ENCODE measurements at places on chromosomes 3 and 15.

GRCh38 chr3:42139621-42140453, 48.7 kb downstream of the TRAK1 start:
- DNase-seq: no peak

- no peak for DNase-seq
Measured at GRCh38 chr15:57403566-57404325, 27.4 kb downstream of the CGNL1 start.

DNA sequence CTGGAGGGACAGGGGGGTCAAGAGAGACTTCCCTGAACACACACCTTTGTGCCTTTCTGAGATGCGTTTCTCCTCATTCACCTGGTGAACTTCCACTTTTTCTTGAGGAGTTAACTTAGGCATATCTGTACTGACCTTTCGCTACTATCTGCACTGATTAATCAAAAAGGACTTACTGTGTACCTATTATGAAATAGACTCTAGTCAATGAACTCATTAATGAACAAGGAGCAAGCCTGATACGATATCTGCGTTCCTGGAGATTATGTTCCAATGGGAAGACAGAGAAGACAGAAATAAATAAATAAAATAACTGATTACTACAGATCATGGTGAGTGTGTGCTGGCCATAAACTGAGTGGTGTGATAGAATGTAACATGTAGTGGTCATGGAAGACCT, 157.2 kb upstream of the TBL1XR1 start:
- DNase-seq: no peak

DNA sequence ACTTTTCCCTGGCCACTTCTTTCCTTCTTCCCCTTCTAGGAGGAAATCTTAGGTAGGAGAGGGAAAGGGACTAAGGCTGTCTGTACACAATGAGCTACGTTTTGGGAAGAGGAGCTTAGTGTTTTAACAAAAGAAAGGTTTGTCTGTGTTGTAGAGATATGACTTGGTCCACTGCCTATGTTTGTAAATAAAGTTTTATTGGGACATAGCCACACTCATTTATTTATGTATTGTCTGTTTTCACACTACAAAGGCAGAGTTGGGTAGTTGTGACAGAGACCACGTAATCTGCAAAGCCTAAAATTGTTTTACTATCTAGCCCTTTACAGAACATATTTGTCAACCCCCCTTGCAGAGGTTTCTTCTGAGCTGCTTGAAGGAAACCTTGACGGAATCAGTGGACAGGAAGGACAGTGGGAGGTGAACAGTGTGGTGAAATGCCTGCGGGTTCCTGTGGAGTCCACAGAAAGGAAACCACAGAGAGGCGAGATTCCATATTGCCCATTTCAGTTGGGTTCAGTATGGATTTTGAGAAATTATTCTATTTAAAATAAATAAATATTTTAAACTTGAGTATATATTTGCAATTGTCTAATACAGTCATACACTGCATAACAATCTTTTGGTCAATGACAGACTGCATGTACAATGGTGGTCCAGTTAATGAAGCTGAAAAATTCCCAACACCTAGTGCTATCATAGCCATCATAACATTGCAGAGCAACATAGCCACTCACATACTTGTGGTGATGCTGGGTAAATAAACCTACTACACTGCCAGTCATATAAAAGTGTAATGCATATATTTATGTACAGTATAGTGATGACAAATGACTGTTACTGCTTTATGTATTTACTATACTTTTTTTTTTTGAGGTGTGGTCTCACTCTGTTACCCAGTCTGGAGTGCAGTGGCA, 157.9 kb upstream of the NUDT16 start:
- DNase-seq: no peak

DNA sequence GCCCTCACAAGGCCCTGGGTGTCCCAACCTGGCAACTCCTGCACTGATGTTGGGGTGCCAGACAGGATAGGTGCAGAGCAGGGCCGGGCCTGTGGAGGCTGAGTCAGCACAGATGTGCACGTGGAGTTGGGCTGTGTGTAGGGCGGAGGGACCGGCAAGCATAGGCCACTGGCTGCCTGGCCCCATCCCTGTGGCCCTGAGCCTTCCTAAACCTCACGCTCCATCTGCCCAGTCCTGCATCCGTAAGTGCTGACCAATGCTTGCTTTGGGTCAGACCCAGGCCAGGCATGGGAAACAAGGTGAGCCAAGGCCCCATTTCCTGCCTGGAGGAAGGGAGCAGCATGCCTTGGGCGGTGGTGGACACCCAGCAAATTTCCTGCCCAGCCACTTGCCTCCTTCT, 5.8 kb upstream of the IQSEC1 start:
- DNase-seq: no peak

- DNase-seq: no peak
Measured at GRCh38 chr3:27584874-27585273, 100.7 kb upstream of the SLC4A7 start.

DNA sequence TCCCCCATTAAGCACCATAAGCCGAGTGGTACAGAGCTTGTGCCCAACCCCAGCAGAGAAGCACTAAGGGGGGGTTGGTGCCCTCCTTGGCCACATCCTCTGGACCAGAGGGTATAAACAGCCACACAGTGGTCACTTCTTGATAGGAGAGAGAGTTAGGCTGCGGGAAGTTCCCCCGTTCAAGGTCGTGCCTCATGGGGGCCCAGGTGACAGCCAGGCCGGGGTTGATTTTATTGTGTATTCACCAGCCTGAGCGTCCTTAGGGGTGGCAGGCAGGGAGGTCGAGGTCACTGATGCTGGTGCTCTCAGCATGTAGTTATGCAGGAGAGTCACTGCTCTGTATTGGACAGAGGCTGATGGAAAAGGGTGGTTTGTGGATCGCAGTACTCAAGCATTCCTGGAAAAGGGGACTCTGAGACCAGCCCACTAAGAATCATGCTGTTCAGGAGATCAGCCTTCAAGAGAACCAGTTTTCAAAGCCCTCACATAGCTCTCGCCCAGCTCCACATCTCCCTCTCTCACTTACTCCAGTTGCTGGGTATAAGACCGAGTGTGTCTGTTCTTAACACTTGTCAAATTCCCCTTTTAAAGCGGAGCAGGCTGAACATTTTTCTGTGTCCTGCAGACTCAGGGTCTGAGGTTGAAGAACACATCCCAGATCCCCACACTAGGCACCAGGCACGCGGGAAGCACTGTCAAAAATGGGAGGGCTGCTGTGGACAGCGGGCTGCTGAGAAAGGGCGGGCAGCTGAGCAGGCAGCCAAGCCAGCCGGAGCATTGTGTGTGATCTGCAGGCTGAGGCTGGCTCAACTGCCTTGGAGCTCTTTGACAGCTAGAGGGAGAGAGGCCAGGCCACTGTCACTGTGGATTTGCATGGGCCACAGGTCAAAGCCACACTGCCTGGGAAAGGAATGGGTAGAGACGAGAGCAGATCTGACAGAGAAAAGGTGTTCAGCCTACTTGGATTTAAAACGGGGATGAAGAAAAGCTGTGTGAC, 279.3 kb upstream of the LRRFIP2 start:
- DNase-seq: peak; percentile 61

- no peak for DNase-seq
Measured at GRCh38 chr15:101522621-101523559, 33.4 kb upstream of the PCSK6 start.

- DNase-seq: no peak
Measured at GRCh38 chr3:193791041-193792032, 198.3 kb downstream of the OPA1 start.

GRCh38 chr3:164375995-164376394, 702.3 kb downstream of the SI start:
- peak; percentile 87 for DNase-seq

DNA sequence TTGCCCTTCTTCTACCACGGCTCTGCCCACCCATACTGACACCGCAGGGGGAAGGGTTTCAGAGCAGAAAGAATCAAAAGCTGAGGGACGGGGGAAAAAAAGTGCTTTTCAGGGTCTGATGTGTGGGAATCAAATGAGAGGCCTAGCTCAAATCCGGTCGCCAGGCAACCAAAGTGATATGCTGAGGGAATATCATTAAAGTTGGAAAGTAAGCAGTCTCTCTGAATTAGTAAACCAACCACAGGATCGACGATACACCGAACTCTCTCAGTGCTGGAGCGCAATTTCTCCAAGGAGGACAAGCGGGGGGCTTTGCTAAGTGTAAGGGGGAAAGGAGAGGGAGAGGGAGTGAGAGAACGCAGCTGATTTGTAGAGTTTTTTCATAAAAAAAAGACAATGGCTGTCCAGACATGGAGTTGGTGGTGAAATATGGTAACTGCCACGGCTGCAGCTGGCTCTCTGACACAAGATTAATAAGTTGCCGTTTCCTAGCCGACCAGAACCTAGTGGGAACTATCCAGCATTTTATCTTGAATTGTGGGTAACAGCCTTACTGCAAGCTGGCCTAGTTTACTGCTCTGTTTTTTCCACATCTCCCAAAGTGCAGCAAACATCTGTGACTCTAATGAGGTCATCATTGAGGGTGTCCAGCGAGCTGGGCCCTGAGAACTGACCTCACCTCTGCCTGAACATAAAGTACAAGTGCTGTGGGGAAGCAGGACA, 530.2 kb downstream of the SOX2 start:
- no peak for DNase-seq

DNA sequence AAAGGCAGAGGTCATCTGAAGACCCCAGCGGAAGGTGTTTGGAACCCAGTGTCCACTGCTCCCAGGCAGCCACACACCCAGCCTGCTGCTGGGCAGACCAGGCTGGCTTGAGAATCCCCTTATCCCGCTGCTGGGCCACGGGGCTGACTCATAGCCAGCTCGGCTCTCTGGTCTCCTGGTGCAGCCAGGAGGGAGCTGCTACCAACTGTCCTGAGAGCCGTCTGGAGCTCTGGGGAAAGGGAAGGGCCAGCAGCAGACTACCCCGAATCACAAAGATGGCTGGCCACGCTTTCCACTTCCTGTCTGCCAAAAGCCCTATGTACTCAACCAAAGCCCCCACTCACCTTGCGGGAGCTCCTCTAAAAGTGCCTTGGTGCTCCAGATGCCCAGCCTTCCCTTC, 38.3 kb downstream of the WHAMM start:
- no peak for DNase-seq

DNA sequence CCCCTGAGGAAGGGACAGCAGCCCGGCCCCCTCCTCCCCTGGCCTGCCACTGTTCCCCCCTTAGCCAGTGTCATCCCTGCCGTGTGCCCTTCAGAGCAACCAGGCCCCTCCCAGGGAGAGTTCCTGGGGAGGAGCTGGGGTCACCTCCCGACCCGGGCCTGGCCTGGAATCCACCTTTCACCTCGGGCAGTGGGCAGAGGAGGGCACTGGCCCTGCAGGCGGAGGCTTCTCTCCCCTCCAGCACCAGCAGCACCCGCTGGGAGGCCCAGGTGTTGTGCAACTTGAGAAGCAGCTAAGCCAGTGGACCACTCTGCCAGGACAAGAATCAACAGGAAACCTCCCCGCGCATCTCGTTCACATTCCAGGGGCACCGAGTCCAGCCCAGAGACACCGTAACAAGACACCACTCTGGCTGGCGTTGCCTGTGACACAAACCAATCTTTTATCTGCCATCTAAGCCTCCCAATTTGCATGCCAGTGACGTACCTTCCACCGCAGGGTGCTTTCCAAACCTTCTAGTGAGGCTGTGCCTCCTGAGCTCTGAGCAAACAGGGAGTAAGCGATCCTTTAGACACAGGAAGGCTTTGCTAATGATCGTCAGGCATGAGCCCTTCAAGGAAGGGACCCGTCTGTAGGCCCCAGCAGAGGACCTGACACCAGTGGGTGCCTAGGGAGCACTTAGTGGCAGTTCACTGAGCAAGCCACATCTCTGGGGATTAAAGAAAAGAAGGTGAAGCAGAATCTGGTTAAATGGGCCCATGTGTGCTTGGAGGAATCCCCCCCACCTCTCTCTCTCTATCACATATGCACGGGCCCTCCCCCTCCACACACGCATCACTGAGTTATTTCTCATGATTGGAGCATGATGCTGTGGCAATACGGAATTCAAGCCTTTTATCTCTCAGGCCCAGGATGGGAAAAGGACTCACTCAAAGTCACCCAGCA, 98.9 kb upstream of the TLE3 start:
- peak; percentile 99 for DNase-seq

DNA sequence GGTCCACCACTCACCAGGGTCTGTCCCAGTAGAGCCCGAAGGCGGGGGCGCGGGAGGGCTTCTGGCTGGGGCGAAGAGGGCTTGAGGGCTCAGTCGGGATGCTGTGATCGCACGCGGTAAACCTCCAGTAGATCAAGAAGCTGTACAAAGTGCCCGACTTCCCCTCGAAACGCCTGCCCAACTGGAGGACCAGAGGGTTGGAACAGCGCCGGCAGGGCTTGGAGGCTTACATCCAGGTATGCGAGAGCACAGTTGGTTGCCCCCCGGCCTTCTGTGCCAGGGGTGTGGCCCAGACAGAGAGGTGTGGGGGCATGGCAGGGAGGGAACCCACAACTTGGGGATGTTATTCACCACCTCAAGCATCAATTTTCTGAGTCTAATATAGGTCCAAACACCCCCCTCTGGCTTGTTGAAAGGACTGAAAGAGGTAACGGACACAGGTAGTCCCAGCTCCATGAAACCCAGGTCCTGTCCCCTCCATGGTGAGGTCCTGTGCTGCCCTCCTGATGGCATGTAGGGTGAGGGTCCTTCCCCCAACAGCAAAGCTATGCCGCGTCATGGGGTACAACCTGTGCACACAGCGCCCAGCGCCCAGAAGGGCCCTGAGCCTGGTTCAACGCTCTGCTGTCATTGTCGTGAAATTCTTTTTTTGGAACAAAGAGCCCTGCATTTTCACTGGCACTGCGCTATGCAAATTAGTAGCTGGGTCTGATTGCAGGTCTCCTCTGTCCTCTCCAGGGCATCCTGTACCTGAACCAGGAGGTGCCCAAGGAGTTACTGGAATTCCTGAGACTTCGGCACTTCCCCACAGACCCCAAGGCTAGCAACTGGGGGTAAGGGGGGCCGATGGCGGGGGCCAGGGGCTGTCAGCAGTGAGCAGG, 1.2 kb downstream of the SNX22 start:
- DNase-seq: peak; percentile 30

GRCh38 chr15:56031836-56032235, 38.4 kb upstream of the NEDD4 start:
- DNase-seq: no peak

DNA sequence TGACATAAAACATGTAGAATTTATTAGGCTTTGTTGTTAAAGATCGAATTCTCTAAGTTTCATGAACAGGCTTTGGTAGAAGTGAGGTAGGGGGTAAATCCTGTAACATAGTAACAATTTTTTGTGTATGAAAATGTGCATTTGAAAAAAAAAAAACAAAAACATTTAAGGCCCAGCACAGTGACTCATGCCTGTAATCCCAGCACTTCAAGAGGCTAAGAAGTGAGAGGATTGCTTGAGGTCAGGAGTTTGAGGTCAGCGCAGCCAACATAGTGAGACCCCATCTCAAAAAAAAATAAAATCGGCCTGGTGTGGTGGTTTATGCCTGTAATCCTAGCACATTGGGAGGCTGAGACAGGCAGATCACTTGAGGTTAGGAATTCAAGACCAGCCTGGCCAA, 26.8 kb upstream of the PPP4R2 start:
- DNase-seq: no peak

DNA sequence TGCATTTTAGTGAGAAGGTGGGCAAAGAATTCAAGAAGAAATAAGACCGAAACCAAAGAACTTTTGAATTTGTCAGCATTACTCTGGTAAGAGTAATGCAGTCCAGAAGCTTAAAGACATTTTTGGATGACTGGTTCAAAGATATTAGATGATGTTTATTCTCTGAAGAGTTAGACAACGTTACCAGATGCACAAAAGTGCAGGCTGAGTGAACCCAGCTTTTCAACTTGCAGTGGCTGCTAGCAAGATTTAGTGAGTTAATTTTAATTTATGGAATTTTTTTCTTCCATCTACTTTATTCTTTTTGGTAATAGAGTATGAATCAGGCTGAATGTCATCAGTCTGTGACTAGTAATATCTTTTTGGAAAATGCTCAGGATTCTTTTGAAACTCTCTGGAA, 267.3 kb upstream of the AZI2 start:
- DNase-seq: no peak
